ENCODE measurements at places on chromosomes 11 and 22. TPM values are rescaled to one million over a fixed set of nuclear protein-coding genes. Genes with fewer than 3 reads are reported as not detected.

DNA sequence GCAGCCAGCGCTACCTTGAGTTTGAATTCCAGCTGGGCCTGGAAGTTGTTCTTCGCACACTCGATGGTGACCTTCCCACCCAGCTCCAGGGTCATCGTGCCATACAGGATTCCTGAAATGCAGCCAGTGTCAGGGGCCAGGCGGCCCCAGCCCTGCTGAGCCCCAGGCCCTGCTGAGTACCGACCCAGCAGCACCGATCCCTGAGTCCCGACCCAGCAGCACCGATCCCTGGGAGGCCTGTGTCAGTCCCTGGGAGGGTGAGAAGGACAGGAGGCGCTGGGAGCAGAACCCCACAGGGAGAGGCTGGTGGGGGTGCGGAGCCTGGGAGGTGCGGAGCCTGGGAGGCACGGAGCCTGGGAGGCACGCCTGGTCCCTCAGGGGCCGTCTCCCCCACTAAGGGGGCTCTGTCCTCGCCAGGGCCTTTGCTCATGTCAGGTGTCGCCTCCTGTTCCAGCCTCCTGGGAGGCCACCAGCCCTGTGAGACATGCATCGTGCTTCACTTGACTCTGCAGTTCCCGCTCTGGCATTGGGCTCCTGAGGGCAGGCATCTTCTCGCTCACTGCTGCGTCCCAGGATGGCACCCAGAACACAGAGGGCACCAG lies 37.1 kb upstream of the CARS1 start:
- no peak for DNase-seq

DNA sequence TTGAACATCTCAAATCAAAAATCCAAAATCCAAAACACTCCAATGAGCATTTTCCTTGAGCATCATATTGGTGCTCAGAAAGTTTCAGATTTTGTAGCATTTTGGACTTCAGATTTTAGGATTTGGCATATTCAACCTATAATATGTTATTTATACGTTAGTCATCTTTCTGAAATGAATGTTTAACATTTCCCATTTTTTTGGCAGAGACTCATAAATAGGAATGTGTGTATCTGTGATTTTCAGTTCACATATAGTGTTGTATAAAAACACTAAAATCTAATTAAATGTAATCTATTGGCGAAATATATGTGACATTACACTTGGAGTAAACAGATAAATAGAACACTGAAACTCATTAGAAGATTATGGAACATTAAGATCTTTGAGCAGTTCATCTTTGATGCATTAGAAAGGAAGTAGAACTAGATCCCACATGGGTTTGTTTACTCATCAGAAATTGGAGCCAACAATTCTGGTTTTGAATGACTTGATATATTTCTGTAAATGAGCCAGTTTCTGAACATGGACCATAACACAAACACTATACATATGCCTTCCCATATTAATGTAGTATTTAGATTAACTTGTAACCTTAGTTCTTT lies 153.1 kb downstream of the UVRAG start:
- DNase-seq = no peak

- DNase-seq = no peak
Observed at GRCh38 chr11:111652184-111652583, 49.9 kb downstream of the SIK2 start.

DNA sequence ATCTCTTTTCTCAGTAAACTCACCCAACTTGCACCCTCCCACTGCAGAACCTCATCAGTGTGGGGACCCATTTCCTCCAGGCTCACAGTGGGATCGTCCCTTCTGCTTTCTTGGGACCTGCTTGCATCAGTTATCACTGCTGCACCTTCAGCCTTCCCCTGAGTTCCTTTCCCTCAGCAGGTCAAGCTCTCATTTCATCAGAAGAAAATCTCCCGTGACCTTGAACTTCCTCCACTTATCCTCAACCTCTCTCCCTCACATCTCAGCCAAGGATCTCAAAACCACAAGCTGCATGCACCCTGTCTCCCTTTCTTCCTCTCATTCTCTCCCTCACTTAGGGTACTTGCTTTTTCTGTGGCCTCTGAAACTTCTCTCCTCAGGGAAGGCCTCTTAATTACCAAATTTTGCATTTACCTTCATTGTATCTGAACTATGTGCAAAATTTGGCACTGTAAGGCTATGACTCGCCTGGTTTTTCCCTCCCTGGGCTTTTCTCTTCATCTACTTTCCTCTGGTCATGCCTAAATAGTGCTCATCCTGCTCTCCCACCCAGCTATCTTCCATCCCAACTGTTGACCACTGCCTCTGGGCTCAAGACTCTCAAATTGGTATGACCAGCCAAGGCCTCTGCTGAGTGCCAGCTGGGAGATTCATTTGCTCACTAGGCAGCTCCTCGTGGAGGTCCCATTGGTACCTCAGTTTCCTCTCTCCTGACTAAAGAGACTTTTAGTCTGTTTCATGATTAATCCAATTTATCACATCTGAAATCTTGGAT lies 2.7 kb upstream of the RCE1 start:
- DNase-seq = no peak

DNA sequence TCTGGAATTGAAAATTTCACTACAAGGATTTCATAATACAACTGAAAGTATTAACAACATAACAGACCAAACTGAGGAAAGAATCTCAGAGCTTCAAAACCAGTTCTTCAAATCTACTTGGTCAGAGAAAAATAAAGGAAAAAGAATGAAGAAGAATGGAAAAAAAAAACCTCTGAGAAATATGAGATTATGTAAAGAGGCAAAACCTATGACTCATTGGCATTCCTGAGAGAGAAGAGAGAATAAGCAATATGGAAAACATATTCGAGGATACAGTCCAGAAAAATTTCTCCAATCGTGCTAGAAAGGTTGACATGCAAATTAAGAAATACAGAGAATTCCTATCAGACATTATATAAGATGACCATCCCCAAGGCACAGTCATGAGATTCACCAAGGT lies 23.4 kb upstream of the GPR83 start:
- DNase-seq = no peak

DNA sequence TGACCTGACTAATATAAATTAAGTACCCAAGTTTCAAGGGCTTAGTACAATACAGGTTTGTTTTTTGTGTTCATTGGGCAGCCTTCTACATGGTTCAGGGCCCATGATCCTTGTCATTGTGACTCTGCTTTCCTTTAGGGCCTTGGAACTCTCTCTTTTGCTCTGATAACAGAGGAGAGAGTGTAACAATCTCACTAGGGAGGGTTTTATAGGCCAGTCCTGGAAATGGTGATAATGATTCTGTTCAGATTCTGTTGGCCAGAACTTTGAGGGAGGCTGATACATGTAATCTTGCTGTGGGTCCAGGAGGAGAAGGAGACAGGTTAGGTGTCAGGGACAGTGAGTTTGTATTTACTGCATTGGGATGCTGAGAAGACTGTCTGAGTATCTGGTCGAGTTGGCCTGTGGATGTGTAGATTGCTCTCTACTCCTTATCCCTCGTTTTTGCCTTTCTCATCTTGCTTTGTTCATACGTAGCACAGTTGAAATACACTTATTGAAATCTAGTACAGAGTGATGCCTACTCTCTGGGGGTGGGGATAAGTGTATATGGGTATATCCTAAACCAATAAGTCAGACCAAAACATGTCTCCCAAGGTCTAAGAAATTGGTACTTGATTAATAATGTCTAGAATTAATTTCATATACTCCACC lies 37.5 kb upstream of the HEPHL1 start:
- DNase-seq = no peak

DNA sequence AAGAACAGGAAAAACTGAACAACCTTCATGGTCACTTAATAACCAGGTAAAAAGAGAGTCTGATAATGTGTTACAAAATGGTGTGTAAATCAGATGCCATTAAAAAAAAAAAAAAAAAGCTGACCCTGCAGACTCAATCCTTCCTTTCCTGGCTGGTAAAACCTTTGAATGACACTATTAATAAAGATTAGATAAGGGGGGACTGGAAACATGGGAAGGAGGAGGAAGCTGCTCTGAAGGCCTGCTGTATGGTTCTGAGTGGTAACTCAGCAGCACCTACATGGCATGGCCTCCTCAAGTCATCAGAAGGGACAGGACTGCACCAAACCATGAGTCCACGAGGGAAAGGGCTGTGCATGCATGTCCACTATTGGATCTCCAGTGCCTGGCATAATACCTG lies 18.0 kb upstream of the SWAP70 start:
- DNase-seq = no peak

DNA sequence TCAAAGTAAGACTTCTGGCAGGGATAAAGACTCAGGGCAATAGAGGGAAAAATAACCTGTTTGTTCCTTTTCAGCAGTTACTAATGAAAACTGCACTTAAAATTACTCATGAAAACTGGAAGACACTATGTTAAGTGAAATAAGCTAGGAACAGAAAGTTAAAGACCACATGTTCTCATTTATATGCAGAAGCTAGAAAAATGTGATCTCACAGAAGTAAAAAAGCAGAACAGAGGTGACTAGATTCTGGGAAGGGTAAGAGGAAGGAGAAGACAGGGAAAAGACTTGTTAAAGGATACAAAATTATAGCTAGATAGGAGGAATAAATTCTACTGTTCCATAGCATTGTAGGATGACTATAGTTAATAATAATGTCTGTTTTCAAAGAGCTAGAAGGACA lies 22.2 kb downstream of the HPS5 start:
- DNase-seq = no peak

DNA sequence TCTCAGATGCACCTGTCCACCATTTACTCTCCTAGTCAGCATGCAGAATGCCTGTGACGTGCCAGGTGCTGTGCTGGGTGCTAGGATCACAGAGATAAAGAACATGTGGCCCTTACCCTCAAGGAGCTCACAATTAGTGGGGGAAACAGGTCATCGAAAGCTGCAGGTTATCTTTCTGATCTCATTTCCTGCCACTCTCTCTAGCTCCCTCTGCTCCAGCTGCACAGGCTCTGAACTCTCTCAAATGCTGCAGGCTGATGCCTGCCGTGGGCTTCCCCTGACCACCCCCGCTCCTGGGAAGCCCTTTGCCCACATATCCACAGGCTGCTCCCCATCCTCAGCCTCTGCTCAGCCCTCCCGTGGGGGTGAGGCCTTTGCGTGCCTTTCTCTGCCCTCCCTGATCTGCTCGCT lies 29.6 kb downstream of the SHANK3 start:
- DNase-seq = no peak

GRCh38 chr11:85385547-85385946 lies 241.6 kb downstream of the DLG2 start:
- no peak for DNase-seq

DNA sequence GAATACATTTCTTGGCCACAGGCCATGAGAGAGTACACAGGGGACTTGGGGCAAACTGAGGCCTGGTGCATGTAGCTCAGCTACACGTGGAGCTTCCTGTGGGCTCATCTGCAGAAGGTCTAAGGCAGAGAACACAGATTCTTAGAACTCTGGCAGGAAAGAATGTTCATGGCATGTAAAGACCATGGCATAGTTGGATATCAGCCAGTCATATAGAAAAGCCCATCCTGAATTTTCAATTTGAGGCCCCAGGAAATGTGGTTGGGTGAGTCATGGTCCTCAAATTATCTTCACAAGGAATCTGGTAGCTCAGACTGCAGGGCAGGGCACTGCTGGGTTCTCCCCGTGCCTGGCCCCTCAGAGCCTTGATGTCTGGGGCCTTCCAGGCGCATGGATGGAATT lies 13.7 kb upstream of the ST3GAL4 start:
- DNase-seq = no peak

DNA sequence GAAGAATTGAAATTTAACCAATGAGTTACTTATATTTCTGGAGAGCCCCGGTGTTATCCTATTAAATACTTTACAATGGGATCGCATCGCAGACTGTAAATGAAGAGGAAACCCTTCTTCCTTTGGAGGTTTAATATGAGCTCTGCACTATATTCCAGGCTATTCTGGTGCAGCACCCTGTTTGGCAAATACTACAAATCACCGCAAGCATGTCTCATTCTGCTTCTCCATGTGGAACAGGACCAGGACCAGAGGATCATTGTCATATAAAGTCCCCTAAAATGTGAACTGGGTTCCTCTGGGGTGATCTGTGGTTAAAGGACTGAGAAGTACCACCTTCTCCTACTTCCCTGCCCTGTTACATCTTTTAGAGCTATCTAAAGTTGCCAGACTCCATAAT lies 703.7 kb downstream of the DLG2 start:
- no peak for DNase-seq

DNA sequence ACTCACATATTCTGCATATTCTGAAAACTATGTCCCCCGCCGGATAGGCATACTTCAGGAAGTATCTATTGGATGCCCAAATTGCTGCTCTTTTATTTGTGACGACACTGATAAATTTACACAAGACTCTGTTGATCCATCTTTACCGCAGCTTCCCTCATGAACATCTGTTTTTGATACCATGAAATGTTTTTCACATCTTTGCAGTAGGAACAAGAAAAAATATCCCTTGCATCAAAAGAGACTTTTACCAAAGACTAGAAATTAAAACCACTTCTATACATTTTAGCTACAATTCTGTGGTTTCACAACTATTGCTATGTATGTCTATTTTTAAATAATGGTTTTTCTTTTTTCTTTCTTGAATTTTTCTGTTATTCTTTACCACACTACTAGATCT lies 15.3 kb downstream of the POU2AF2 start:
- no peak for DNase-seq

DNA sequence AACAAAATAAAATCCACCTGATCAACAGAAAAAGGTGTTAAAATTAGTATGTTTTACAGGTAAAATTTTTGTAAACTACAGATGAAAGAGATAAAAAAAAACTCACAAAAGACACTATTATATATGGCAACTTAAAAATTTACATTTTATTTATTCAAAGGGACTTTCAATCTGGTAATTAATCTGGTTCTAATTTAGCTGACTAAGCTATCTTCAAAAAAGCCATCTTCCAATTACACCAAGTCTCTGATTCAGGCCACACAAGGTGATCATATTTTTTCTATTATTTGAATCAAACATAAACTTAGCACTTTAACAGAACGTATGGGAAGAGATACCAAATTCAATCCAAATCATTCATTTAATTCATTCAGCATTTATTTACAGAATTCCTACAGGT lies 7.6 kb downstream of the MRE11 start:
- DNase-seq = no peak

Gene SLC6A5
- total RNA-seq = 0.16 TPM

Gene MS4A4E
- total RNA-seq = 3.1 TPM

Gene SLC17A6
- total RNA-seq = not detected

Gene CLMP
- total RNA-seq = 30.6 TPM

Gene HEPN1
- not detected for total RNA-seq

Gene USP2
- 65.8 TPM for total RNA-seq

Gene ARHGAP42
- total RNA-seq = 9.0 TPM

Gene HIPK3
- 226 TPM for total RNA-seq

Gene TYR
- total RNA-seq = not detected

Gene TRPM5
- total RNA-seq = not detected
